ENCODE measurements at places on chromosomes 3 and 15. TPM values are rescaled to one million over a fixed set of nuclear protein-coding genes. Genes with fewer than 3 reads are reported as not detected.

DNA sequence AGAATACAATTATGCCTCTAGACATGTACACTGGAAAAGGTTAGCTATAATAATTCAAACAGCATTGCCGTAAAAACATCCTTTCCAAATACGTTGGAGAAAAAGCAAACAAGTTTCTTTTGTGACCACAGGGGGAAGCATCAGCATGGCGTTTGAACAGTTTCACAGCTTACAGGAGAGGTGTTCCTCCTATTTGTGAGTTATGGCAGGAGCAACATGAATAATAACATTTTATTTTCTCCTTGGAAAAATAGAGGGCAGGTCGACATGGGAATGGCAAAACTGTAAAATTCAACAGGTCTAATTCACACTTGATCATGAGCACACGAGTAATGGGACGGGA lies 39.7 kb upstream of the GADL1 start:
- DNase-seq: no peak

GRCh38 chr15:47511261-47511660 lies 206.0 kb upstream of the SEMA6D start:
- DNase-seq: no peak

DNA sequence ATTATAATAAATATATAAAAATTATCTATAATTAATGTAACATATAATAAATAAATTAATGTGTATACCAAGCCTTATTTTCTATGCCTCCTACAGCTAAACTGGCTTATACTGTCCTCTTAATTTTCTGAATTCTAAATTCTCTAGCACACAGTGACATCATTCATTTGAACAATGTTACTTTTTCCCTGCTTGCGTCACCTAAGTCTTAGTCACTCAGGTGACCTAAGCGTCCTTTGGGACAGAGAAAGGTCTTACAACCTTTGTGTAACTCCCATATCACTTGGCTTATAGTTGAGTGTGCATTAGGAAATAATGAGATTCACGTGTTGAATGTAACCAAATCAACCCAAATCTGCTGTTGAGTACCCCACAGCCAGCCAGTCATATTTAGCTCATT lies 48.5 kb upstream of the KCNMB2 start:
- no peak for DNase-seq

Gene FEZF2
- total RNA-seq: not detected

Gene FOXB1
- total RNA-seq: 11.8 TPM

Gene ARPP21
- total RNA-seq: not detected

Gene RLBP1
- 0.52 TPM for total RNA-seq

Gene LRRC57
- total RNA-seq: 22.5 TPM
